NCI-H1694 (cell line): ENCODE measurements at places on chromosomes 12 and 14.

DNA sequence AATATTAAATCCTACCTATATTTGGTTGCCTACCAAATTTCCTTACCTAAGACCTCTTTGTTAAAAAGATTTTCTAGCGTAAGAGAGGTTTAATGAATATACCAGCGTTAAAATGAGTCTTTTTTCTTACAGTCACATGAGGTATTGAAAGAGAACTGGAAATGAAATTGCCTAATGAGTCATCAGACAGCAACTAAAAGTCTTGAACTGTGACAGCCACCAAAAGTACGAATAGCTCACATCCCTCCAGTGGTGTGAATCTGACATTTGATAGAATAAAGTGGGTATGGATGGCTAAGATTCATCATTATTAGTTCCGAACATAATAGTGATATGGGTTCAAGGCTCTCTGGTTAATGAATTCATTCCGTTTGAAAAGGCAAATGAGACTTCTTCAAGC lies 1297.3 kb downstream of the AACS start:
- no peak for DNase-seq

GRCh38 chr12:114457620-114458019 lies 51.7 kb upstream of the TBX5 start:
- no peak for DNase-seq

- DNase-seq = no peak
These were observed 18.9 kb downstream of the TMEM106C start for GRCh38 chr12:47982311-47982710.

GRCh38 chr14:72603639-72604038 lies 290.3 kb downstream of the DPF3 start:
- DNase-seq = no peak

- DNase-seq = no peak
These were observed 27.0 kb downstream of the SLC25A21 start for GRCh38 chr14:37145395-37145794.

DNA sequence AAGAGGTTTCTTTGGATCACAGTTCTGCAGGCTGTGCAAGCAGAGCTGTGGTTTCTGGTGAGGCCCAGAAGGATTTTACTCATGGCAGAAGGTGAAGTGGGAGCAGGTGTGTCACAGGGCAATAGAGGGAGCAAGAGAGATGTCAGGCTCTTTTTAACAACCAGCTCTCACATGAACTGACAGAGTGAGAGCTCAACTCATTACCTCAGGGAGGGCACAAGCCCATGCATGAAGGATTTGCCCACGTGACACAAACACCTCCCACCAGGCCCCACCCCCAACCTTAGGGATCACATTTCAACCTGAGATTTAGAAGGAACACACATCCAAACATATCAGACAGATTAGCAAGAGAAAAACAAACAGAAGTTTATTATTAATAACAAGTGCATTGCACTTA lies 470.4 kb downstream of the GALC start:
- no peak for DNase-seq

DNA sequence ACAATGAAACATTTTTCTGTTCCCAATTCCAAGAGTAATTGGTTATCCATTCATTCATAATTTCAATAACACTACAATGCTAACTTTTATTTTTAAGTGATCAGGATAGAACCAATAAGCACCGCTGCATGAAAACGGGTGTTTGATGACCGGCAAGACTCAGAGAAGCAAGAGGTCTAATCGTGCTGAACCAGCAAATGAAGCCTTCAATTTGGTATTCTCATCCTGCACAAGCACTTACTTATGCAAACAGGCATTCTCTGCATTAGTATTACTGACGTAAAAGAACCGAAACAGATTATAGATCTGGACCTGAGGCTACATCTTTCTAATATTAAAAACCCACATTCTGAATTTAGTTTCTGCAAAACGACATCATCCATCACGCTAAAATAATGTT lies 67.7 kb downstream of the RBM19 start:
- no peak for DNase-seq

DNA sequence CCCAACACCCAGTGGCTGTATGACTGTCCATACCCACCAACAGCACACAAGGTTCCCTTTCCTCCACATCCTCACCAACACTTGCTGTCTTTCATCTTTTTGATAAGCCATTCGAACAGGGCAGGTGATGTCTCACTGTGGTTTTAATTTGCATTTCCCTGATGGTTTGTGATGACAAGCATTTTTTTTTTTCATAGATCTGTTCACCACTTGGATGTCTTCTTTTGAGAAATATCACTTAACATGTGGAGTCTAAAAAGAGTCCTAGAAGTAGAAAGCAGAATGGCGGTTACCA lies 198.1 kb upstream of the DIO3 start:
- no peak for DNase-seq

- no peak for DNase-seq
These were observed 17.5 kb upstream of the RAB21 start for GRCh38 chr12:71737197-71737596.

- no peak for DNase-seq
These were observed 300.1 kb upstream of the STXBP6 start for GRCh38 chr14:25350021-25350420.

GRCh38 chr14:62216121-62216520 lies 453.9 kb downstream of the SNAPC1 start:
- no peak for DNase-seq

DNA sequence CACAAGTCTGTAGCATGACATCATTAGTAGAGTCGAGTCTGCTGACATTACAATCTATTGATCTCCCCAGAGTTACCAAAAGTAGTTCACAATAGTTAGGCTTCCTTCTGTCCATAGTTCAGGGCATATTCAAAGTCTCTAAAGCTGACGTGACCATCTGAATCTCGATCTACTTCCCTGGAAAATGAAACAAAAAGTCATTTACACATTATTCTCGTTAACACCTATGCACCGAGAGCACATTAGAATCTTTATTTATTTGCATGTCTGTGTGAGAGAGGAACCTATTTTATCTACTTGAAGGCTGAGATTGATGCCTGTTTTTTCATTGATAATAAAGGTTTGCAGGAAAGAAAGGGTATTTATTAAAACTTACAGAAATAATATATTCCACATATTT lies 157.4 kb downstream of the EFCAB11 start:
- DNase-seq = no peak

DNA sequence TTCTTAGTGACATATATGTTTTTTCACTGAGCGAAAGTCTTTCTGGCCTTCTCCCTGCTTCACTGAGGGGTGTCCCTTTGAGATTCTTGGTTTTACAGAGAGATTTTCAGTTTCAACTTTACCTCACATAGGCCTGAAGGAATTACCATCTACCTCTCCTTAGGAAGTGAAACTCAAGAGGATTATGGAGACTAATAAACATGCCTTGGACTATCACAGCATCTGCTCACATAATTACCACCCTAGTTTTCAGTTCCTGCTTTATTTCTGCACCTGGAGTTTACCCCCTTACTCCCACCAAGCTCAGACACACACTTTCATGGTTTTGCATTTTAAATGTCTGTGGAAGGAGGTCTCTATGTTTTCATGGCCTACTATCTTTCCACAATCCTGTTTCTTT lies 118.3 kb upstream of the SCAF11 start:
- DNase-seq = no peak

GRCh38 chr14:74297986-74298385 lies 4.7 kb downstream of the ABCD4 start:
- DNase-seq = no peak

- no peak for DNase-seq
These were observed 406.1 kb upstream of the PDE3A start for GRCh38 chr12:19962192-19962591.

DNA sequence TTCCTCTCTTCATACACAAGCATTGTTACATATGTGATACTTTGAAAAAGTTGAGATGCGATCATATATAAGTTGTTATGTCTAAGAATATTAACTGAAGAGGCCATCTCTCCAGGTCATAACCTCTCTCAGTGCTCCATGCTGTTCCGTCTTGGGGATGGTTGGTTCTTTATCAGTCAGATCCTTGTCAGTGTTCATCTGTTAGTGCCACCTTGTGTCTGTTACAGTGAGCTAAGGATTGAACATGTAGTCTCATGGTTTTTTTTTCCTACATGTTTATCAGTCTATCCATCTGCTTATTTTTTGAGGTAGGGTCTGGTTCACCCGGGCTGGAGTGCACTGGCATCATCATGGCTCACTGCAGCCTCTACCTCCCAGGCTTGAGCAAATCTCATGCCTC lies 30.5 kb downstream of the EP400 start:
- no peak for DNase-seq

GRCh38 chr12:130920119-130920703 lies 33.5 kb upstream of the ADGRD1 start:
- DNase-seq = no peak

GRCh38 chr12:65313719-65314317 lies 35.3 kb downstream of the MSRB3 start:
- DNase-seq = no peak

GRCh38 chr12:88559199-88559598 lies 21.1 kb downstream of the KITLG start:
- no peak for DNase-seq

GRCh38 chr12:78331753-78332152 lies 501.1 kb downstream of the NAV3 start:
- DNase-seq = peak; percentile 24

GRCh38 chr12:23169696-23170013 lies 544.7 kb downstream of the ETNK1 start:
- DNase-seq = no peak

GRCh38 chr14:93527203-93527607 lies 96.5 kb downstream of the UNC79 start:
- no peak for DNase-seq

GRCh38 chr14:92397150-92397952 lies 74.4 kb downstream of the SLC24A4 start:
- peak; percentile 40 for DNase-seq

DNA sequence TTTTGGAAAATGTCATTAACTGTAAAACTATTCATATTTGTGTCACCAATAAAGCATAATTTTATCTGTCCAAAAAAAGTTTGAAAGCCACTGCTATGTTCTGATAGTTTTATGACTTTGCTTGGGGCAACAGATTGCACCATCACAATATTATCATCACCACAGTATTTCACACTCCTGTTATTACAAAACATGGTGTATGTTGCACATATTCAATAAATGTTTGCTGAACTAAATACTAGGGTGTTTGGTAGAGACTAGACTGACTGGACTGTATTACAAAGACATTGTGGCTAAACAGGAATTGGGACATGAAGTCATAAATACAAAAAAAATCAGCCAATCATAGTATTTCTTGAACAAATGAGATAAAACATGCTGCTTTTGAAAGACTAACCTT lies 55.1 kb downstream of the PAWR start:
- DNase-seq = no peak

- no peak for DNase-seq
These were observed 116.9 kb downstream of the DIP2B start for GRCh38 chr12:50621399-50622300.

DNA sequence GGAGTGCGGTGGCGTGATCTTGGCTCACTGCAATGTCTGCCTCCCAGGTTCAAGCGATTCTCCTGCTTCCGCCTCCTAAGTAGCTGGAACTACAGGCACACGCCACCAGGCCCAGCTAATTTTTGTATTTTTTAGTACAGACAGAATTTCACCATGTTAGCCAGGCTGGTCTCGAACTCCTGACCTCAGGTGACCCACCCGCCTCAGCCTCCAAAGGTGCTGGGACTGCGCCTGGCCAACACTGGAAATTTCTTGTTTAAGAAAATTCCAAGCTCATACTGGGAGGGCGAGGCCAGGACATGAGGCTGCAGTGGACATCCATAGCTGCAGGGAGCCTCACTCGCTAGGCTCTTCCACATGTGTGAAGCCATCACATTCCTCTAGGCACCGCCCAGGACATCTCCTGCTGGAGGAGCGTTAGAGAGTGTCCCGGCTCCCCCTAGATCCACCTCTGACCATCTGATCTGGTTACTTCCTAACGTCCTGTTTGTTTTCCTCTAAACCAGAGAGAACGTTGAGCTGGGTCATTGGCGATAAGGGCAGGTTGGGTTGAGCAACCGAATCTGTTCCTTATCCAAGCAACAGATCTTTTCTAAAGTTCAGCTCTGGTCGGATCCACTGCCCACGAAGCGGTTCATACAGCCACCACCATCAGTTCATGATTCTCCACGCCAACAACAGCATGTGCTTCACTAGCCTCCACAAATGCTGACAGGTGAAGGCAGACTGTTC lies 108.2 kb upstream of the MED13L start:
- no peak for DNase-seq

GRCh38 chr12:96061323-96061722 lies 25.9 kb upstream of the LTA4H start:
- no peak for DNase-seq

DNA sequence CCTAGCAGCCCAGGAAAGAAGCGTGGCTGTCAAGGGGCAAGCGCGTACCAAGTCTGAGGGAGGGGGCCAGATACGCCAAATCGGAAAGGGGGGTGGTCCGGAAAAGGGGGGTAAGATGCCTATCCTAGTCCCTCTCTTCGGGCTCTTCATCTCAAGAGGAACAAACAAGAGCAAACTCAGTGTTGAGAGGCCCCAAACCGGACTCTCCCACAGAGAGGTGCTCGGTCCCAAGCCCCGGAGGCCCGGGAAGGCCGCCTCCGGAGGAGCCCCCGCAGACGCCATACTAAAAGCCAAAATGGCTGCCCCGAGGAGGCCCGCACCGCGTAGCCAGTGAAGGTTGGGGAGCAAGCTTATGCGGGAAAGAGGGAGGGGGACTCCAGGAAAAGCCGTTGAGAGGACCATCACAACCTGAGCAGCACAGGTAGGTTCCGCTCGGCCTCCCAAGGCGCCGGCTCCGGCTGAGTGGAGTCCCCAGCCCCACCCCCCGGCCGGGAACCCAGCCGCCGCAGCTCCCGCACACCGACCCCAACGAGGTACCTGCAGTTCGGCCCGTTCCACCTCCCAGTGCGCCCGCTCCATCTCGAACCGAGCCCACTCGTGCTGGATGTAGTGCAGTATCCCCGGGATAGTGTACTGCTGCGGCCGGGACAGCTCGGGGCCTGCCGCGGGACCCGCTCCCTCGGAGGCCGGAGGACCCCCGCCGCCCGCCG lies at the start of gene AP4S1:
Gene AP4S1, plus strand, starts transcription at position 283 of the 710 bp plus-strand sequence. CDS start 40,548 bp downstream, outside the sequence.
- DNase-seq = no peak

DNA sequence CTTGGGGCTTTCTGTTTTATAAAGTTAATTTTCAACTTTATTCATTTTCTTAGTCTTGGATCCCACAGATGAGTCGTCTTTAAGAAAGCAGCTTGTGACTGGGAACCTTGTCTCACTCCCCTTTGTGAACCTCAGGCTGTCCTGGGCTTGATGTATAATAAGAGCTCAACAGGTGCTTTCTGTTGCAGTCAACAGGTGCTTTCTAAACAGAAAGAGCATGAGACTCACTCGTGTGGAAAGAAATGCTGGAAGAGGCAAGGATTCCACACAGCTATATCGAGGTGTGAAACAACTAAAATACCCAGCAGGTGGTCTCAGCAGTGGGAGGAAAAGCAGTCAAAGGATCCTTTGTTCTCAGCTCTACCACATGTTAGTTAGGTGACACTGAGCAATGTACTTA lies 398.9 kb downstream of the EGLN3 start:
- no peak for DNase-seq

- DNase-seq = no peak
These were observed 128.9 kb upstream of the CCND2 start for GRCh38 chr12:4144676-4145075.

GRCh38 chr14:70029296-70030132 lies 150.3 kb downstream of the SMOC1 start:
- DNase-seq = no peak

GRCh38 chr14:88039197-88039596 lies 34.3 kb downstream of the GPR65 start:
- DNase-seq = no peak

- no peak for DNase-seq
These were observed 10.2 kb upstream of the BHLHE41 start for GRCh38 chr12:26135010-26135420.
